ENCODE measurements at places on chromosomes 12 and 14.
A peak's percentile ranks its signal among the peaks of the same experiment; 100 is the strongest.

DNA sequence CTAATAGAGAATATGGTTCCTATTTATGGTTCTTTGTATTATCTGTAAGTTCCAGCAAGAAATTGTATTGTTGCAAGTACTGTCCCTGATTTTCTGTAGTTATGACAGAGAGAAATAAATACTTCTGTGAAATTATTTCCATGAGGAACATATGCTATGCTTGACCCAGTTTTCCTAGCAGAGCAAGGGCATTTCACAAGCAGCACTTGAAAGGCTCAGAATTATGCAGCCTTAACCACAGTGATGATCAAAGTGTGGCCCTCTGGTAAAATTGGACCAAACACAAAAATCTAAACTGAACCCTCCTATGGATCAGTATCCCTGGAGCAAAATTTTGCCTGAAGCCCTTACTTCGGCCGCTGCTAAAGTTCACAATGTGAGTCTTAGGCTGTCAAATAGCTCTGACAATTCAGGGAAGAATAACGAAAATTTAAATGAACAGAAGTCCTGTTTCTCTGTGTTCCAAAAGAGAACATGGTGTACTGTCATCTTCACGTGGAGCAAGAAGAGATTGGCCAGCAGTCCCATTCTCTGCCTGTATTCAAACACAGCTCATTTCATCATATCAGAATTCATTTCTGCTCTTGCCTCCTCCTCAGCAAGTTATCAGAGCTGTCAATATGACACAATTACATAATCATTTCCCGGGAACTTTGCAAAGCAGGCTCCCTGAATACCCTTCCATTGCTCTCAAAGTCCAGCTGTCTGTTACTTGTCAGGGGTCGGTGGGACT, 471.9 kb downstream of the RPS29 start:
- no peak for DNase-seq

- DNase-seq = no peak
These were observed 909 bp upstream of the ETFBKMT start for GRCh38 chr12:31658471-31659086.

- no peak for DNase-seq
These were observed 1047.5 kb upstream of the FLRT2 start for GRCh38 chr14:84482256-84483071.

DNA sequence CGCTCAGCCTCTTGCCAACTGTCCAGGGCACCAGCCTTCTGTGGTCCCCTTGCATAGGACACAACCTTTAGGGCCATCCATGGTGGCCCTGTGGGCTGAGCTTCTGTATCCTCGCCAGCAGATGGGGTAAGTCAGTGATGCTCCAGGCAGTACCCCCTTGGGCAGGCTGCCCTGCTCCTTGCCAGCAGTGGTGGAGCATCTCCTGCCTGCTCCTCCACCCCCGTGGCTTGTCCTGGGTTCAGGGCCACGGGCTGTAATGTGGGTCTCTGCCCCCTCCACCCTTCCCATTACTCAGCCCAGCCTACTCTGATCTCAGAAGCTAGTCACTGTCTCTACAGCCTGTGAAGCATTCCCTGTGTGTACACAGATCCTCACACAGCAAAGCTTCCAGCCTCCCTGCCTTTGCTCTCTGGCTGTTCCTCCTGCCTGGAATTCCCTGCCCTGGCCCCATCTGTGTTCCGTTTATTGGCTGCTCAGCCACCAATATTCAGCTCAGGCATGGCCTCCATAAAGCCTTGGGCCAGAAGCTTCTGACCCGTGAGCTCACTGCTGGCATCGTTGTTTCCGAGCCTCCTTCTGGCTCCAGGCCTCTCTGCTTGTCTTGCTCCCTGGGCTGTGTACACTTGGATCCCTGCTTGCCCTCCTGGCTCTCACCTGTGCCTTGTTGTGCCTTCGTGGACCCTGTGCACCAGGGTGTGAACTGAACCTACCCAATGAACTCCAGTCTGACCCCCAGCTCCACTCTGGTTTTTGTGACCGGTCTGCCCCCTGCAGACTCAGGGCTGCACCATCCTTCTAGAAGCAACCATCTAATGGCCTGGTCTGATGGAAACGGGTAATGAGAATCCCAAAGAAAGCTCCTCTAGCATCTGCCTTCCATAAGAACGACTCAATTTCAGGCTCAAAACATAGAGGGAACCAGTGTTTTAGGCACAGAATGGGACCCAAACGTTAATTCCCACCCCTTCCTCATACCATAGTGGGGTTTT, 177.0 kb upstream of the PRMT8 start:
- no peak for DNase-seq

DNA sequence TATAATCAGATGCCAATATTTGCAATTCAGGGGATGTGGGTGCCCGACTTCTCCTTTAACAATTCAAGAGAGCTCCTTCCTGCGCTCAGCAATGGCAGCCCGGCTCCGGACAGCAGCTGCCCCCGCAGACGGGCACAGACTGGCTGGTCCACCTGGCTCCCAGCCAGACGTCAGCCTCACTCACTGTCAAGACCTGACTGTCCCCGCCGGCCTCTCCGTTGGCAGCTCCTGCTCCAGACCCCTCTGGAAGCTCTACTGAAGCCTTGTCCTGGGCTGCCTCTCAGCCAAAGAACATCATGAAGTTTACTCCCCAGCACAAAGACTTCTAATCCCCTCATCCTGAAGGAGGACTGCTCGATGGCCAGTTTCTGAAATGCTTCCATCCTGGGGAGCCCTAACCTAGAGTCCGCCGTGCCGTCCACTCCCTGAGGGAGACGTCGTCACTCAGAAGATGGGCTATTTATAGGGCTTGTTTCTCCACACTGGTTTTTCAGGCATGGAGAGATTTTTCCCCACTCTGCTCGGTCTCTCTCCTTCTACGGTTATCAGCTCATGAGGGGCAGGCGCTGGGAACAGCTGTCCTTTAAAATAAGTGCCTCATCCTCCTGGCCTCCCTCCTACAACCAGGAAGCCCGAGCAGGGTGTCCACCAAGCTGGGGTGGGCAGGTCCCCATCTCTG, 126.2 kb downstream of the RFLNA start:
- DNase-seq = no peak

- no peak for DNase-seq
These were observed 38.1 kb upstream of the GARIN2 start for GRCh38 chr14:67151082-67151666.

- DNase-seq = no peak
These were observed 6.7 kb upstream of the CACNA2D4 start for GRCh38 chr12:1924996-1925683.

DNA sequence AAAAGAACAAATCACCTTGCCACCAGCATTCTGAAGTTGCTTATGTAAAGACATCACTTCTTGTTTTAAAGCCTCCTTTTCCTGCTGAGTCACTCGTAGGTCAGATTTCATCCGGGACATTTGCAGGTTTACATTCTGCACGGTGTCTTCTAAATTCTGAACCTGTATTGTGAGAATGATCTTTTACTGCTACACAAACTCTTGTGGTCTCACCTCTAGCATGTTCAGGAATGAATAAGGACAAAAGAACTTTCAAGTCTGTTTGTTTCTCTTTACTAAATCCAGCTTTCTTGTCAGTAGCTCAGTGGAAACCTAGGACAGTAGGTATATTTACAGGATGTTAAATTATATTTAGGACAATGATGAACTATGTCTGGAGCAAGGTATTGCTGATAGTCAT, 73.5 kb upstream of the SAV1 start:
- DNase-seq = no peak

- DNase-seq = no peak
These were observed 1.5 kb downstream of the PDZRN4 start for GRCh38 chr12:41189395-41190251.

DNA sequence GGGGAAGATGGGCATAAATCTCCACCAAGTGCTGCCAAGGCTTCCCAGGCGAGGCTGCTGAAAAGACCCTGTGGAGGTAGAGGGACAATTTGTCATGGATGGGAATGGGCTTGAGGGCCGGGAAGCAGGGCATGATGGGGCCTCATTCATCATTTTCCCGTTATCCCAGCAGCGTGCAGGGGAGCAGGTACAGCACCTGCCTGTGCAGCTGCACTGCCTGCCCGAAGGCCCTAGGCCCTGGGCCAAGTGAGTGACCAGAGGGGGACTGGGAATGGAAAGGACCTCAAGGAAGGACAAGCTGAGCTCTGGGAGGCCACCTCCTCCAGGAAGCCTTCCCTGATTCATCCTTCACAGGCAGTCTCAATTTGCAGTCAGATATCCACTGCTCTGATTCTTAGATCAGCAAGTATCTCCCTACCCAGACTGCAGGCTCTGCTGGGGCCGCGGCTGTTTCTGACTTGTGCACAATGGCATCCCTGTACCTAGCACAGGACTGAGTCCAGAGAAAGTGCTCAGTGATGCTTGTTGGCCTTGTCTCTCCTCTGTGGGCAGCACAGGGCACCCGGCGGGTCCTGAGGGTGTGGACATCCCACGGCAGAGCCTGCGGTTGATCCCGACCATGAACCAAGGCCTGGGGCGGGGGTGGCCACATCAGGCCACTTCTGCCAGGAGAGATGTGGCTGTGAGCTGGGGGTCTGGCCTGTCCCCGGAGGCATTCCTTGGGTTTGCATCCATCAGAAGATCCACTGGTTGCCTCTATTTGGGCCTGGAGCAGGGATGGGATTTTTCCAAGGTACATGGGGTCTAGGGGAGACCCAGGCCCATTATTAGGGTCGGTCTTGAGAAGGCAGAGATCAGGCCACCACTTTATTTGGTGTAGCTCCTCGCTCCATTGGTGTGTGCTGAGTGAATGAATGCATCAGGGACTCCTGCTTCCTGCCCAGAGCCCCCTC, 167.3 kb upstream of the RTL1 start:
- no peak for DNase-seq

GRCh38 chr12:11321980-11322379, 11.7 kb upstream of the PRB4 start:
- DNase-seq = no peak

DNA sequence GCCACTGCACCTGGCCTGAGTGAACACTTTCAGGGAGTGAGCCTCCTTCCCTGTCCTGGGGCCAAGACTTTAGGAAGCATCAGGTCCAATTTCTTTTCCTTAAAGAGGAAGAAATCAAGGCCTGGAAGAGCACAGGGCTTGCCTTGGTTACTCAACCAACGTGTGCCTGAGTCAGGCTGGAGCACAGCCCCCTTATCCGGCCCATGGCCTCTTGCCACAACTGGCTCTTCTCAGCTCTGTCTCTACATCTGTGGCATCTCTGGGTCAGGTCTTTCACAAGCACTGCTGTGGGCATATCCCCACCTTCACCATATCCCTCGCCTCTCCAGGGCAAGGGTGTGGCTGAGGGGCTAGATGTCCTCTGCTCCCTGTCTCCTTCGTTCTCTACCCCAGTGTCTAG, 6.8 kb downstream of the MYH6 start:
- DNase-seq = no peak

DNA sequence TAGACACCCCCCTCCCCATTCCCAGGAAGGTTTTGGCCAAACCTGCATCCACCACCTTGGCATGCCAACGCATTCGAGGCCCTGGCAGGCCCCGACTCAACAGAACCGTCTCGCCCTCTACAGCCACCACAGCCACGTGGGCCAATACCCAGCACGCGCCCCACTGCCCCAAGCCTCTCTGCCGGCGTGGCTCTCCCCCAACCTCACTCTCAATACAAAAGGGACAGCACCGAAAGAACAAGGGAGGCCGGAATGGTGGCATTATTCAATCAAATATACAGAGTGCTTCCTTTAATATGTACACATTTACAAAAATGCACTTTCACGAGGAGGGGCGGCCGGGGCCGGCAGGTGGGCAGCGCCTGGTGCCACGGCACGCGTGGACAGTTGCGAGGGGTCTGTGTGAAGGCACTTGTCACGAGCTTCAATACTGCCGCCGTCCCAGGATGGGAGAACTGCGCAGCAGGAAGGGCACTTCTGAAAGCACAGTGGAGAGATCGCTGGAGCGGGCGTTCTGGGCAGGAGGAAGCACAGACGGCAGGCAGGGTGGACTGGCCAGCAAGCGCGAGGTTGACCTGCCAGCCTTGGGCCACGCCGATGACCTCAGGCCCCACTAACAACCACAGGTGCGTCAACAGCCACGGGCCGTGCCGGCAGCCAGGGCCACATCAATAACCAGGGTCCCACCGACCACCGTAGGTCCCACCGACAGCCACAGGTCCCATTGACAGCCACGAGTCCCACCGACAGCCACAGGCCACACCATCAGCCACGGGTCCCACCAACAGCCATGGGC, 26.9 kb downstream of the JAG2 start:
- no peak for DNase-seq

GRCh38 chr12:15534322-15534721, 212.0 kb downstream of the PTPRO start:
- no peak for DNase-seq

DNA sequence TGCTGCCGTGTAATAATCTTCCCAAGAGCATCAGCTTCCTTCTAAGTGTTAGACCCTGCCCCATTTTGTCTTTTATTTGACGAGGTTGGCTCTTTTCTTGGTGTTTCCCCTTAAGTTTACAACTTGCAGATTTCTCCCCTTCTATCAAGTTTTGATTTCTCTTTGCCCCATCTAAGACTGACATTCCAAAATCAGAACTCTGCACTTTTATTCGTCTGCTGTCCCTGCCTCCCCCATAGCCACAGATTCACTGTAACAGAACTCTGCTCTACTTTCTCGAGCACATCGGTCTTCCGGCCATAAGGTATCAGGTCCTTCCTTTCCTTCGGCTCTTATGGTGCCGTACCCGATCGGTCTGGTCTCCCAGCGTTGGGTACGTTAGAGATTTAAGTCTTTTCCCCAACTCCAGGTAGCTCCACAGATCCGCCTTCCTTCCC, 563 bp downstream of the DCP1B start:
- peak; percentile 51 for DNase-seq

- no peak for DNase-seq
These were observed 864.2 kb upstream of the MGAT4C start for GRCh38 chr12:87120440-87120839.

DNA sequence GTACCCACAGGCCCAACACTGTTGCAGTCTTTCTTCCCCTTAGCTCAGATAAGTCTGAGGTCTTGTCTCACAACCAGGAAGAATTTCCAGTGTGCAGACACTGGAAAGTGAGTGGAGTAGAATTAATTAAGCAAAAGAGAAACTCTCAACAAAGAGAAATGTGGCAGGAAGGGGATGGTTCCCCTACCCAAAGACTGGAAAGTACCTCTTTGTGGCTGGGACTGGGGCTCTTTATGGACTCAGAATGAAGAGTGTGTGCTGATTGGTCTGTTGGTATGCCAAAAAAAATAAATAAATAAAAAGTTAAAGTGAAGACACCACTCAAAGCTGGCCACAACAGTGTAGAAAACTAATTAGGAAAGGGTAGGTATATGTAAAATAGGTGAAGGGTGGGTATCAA, 26.4 kb downstream of the GLIPR1L1 start:
- no peak for DNase-seq

- DNase-seq = no peak
These were observed 56.5 kb upstream of the GZMB start for GRCh38 chr14:24690492-24690891.

- no peak for DNase-seq
These were observed 133.8 kb downstream of the SAMD4A start for GRCh38 chr14:54700717-54701116.

DNA sequence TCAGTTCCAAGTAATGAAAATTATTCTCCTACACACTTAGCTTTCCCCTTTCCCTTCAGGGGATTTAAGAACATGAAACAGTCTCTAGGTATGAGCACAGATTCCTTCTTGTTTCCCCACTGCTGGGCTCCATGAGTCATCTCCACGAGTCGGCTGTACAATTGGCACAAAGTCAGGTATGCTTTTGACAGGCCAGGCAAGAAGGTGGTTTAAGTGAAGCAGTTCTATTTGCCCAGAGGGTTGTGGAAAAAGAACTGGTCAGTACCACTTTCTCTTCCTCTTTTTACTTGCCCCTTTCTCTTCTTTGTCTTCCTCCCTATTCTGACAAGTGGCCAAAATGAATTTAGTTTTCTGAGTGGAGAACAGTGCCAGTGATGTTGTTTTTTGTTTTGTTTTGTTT, 16.3 kb downstream of the DYNC1H1 start:
- no peak for DNase-seq

- DNase-seq = no peak
These were observed 107.3 kb downstream of the KIF26A start for GRCh38 chr14:104245723-104246122.
